ENCODE measurements at places on chromosomes 5 and 9.

DNA sequence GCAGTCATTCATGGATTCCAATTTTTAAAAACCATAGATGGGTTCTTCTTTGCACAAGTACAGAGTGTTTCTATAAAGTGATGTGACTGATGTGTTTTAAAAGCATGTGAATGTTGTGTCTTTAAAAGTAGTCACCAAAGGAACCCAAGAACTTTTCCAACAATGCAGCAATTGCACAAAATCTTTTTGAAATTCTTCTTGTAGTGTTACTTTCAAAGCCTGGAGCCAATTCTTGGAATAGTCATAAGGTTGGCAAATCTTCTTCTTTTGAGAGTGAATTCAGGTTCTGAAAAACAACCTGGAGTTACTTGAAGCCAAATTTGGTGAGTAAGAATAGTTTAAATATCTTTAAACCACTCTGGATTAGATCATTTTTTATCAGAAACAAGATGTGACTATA lies 10.5 kb downstream of the GRAMD2B start:
- DNase-seq, result no peak

DNA sequence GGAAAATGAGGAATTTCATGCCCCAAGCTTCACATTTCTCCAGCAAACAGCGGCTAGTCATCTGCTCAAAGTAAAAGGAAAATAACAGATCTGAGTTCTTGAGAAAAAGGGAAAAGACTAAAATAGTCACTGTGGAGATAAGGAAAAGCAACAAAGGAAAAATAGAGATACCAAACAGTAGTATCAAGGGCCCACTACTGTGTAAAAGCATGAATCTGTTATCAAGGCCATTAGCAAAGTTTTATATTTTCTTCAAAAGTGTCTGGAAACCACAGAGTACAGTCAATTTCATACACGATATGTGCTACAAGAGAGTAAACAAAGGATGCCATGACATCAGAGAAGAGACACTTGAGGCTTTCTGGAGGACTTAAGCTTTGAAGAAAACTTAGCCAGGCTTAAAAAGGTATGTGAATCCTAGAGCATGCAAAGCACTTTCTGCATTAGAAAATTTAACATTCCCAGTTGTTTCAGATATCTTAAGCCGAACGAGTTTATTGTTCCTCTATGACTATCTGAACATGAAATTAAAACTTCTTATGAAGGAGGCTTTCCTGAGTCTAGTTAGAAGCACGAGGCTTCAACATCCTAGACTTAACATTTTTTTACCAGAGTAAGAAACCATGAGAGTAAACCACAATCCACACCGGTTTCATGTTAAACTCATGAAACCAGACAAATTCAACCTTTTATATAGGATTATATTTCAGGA lies 1.2 kb downstream of the TTC33 start:
- DNase-seq, result no peak

DNA sequence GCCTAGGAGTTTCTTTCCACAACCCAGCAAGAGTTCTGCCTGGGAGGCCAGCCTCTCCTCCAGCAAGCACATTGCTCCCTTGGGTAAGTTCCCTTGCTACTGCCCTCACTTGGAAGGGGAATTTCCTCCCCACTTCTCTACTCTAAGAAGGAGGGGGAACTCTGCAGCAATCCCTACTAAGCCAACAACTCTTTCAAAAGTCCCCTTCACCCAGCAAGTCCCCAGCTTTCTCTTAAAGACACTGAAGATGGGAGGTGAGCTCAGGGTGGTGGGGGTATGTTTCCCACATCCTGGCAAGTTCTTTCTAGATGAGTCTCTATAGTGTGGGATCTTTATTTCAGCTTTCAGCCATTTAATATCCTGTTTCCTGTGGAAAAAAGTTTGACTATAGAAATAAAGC lies 49.0 kb downstream of the PDE8B start:
- DNase-seq, result no peak

DNA sequence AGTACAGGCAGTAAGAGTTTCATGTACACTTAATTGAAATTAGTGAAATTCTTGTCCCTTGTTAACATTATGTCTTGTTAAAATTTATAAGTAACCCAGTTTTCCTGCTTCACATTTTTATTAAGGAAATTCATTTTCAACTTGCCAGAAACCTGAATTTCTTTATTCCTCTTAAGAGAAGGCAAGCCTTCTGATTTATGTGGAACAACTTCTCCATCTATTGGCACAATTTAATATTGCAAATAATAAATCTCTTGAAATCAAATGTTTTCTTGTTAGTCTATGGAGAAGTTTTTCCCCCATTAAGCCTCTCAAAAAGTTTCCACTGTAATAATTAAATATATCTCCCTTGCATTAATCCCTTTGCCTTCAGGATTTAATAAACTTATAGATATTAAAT lies 33.8 kb upstream of the ACO1 start:
- DNase-seq, result no peak

- DNase-seq, result no peak
Measured at GRCh38 chr5:88890070-88890781, 7.2 kb upstream of the MEF2C start.

DNA sequence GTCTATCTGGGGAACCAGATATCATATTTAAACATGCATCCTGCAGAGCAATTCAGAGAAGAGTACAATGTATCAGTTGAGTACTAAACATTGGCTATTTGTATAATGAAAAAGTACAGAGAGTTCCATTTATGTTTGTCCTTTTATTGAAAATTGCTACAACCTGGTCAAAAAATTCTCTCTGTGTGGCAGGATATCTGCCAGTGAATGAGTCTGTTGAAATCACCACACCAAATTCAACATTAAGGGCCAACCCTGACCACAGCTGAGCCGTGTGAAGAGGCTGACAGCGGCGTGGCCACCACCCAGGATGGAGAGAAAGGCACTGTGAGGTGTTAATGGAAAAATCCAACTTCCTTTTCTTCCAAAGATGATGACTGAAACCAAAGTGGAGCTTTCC lies 422.7 kb upstream of the PIK3R1 start:
- no peak for DNase-seq

DNA sequence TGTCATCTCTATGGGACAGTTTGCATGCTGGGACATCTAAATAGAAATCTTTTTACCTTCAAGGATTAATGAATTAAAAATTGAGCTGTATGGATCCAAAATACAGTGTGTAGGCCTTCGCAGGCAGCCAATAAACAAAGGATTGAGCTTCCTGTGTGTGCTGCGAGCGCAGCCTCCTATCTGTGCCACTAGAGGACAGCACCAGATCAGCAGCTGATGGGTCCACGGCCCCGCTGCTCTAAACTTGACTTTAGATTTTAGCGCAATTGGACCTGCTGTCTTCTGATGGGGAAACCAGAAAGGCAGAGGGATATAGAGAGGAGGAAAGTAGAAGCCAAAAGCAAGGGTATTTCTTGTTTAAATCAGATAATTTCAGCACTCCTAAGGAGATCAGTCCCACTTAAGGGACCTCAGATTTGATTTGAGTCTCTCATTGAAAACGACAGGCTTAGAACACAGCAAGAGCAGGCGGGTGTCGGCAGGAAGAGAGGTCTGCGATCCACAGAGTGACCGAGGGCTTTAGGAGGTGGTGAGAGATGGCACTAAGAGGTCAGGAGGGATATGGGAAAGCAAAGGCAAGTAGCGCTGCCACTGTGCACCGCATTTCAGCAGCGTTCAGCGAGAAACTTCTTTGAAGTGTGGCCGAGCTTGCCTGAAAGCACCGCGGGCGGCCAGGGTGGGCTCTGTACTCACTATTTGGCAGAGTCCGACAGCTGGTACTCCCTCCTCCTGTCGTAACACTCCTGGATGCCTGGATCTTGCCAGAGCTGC lies 214.3 kb downstream of the GNA14 start:
- peak; percentile 31 for DNase-seq

- DNase-seq, result no peak
Measured at GRCh38 chr5:82806513-82806912, 270.7 kb downstream of the TMEM167A start.

- no peak for DNase-seq
Measured at GRCh38 chr5:73117088-73117740, 3.2 kb upstream of the TMEM171 start.

- no peak for DNase-seq
Measured at GRCh38 chr5:104170926-104171325, 608.3 kb upstream of the NUDT12 start.

DNA sequence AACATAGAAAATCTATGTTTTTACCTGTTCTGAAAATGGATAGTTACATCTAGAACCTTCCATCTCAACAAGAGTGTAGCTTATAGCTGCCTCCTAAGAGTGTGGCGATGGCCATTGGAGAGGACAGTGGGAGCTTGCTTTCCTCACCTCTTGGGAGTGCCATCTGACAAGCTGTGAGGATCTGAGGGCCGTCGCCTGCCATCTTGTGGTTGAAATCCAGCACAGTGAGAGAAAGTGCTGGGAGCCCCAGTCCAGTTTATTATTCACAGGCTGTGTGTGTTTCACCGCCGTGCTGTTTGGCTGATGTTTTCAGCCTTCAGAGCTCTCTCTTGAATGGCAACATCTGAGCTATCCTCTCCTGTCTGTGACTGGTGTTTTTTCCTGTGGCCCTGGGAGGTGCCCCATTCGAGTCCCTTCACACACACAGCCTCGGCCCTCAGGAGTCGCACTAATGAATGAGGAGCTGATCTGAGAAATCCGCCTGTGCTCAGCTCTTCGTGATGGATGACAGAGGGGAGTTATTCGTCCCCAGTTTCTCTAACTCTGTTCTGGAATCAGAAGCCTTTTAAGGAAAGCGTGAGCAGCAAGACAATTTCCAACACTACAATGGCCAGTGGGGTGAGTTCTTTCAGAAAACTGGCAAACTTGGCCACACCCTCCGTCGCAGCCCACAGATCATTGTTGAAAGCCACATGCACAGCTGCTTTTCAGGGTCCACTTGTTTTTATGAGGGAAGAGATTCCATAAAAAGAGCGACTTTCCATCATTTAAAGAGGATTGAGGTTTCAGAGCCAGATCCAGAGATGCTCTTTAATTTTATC lies 170.3 kb downstream of the PDZD2 start:
- DNase-seq, result peak; percentile 67

- no peak for DNase-seq
Measured at GRCh38 chr5:179207470-179207869, 137.8 kb downstream of the ADAMTS2 start.

GRCh38 chr9:122374885-122375420 lies 4.1 kb downstream of the PTGS1 start:
- DNase-seq, result no peak

GRCh38 chr9:119432428-119432827 lies 63.2 kb upstream of the BRINP1 start:
- DNase-seq, result no peak

DNA sequence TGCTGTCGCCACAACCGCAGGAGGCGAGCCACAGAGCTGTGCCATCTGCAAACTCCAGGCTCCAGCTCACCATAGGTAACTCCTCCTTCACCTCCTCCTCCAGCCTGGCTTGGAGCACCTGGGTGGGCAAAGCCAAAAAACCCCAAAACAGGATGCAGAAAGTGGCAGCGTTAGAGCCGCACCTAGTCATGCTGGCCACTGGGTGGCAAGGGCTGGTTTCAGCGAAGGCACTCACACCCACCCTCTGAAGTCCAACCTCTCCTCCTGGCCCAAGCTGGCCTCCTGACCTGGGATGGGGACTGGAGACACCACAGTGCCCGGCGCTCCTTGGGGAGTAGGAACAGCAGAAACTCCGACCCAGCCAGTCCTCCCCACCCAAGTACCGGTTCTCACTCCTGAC lies 28.7 kb upstream of the ZNF354B start:
- DNase-seq, result no peak

DNA sequence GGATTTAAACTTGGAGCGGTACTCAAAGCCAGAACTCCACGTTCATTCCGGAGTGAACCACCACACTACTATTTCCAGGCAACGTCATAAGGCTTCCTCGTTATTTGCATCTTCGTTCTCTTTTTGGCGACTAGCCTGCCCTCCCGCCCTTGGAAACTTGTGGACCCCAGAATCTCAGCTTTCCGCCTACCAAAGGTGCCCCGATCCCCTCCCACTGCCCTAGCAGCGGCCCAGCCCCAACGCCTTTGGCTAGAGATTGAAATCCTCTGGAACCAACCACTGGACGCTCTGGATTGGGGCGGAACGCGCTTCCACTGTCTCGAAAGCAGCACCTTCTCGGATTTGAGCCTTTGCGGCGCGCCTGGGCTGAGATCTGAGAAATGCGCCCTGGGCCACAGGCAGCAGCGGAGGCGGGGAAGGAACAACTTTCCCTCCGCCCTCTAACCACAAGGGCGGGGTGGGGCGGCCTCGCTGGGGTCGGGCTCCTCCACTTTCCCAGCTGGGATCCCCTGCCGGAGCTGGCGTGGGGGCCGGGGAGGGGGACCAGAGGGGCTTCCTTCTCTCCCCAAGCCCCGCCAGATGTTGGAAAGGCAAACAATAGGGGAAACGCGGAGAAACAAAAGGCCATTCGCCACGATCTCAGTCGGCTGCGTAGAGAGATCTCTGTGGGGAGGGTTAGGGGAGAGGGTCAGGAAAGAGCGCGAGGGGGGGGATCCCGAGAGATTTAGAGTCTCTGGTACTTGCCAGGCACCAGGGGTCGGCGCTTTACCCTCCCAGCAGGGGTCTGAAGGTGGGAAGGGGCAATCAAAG lies 1.3 kb downstream of the MOB3B start:
- DNase-seq, result peak; percentile 82

- no peak for DNase-seq
Measured at GRCh38 chr9:38432922-38433510, 8.8 kb upstream of the IGFBPL1 start.
